Transverse colon (tissue), 4 donors: ENCODE measurements at places on chromosomes 1 and 21. TPM values are rescaled to one million over a fixed set of nuclear protein-coding genes. Genes with fewer than 3 reads are reported as not detected.

DNA sequence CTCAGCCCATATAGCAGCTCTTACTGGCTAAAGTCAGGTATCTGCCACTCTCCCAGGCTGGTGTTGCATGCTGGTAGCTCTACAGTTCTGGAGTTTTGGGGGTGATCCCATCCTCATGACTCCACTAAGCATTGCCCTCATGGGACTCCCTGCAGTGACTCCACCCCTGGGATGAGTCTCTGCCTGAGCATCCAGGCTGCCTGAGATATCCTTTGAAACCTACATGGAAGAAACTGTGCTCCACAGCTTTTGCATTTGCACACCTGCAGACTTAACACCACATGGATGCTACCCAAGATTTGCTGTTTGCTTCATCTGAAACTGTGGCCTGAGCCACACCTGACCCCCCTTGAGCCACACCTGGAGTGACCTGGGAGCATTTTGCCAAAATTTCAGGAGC is 226.4 kb downstream of the C1orf94 start:
- DNase-seq, result no peak

The VHLL gene
- total RNA-seq, result not detected

GRCh38 chr1:116006486-116006964 is 30.2 kb downstream of the SLC22A15 start:
- DNase-seq, result no peak

The HUNK gene
- 6.7 TPM for total RNA-seq

The RNU1-1 gene
- not detected for total RNA-seq

The WNT9A gene
- 4.0 TPM for total RNA-seq

DNA sequence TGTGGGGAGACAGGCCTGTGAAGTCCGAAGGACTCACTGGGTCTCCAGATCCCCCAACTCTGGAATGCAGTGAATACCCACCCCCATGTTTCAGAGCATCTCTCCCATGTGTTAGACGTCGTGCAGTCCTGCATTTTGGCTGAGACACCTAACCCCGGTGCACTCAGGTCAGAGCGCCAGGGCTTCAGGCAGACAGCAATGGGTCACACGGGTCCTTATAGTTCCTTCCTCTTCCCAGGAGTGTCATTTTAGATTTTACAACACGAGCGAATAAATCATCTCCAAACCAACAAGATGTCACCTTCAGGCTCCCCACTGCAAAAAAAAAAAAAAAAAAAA is 5.1 kb downstream of the PRRX1 start:
- no peak for DNase-seq

The MYBPH gene
- total RNA-seq, result not detected

- DNase-seq, result no peak
Observed at GRCh38 chr1:38672692-38673091, 186.9 kb downstream of the RRAGC start.
